ENCODE measurements at places on chromosomes 12 and 14.

DNA sequence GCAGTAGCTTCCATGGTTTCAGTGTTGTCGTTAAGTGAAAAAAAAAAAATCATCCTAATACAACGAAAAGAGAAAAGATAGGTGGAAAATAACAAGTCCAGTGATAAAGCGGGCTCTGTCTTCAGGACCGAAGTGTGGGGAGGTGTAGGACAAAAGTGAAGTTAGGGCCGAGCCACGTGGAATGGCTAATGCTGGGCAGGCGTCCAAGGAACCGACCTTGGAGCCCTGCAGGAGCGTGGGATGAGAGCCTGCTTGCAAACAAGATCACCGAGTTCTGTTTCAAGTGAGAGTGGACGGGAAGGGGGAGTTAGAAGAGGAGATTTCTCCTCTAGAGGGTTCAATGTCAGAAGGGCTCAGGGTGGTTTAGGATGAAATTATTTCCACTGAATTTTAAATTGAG, 22.2 kb downstream of the A2ML1 start:
- no peak for DNase-seq

- no peak for DNase-seq
Measured at GRCh38 chr14:104392396-104393198, 187.0 kb upstream of the C14orf180 start.

DNA sequence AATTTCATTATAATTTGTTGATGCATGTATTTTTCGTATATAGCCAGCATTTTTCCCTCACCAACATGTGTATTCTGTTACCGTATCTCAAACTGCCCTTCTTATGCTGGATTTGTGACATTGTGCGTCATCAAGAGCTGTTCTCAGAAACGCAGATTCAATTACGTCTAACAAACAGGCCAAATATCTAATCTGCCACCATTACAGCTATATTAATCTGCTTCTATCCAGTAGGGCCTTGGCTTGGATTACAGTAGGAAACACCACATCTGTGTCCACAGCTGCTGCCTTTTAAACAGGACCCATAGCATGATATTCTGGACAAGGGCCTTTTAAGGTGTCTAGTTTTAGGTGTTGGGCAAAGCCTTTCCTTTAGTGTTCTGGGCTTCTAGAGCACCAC, 140.6 kb downstream of the PDE3A start:
- no peak for DNase-seq

- no peak for DNase-seq
Measured at GRCh38 chr12:56333197-56333678, 562 bp downstream of the PAN2 start.

DNA sequence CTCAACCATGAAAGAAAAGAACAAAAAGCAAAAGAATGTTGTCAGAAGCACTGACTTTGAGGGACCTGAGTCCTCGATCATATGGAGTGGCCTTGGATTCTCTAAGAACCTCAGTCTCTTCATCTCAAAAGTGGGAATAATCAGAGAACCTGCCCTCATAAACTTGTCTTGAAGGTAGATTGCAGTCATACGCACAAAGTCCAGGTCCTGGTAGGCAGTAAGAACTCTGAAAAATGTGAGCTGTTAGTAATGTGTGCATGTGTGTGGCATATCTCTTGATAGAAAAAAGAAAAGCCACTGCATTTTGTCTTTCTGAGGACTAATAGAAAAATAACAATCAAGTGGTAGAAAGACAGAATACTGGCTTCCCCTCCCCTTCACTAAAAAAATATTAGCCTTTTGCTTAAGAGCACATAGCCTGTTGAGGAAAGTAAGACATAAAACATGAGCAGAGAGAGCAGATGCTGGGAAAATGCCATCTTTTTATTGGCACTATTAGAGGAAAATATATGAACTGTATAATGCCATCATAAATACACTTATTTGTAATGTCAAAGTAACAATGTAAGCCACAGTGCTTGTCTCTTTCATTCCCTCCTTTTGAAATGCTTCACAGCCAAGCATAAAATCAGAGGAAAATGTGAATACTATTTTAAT, 205.1 kb upstream of the TBX3 start:
- no peak for DNase-seq

DNA sequence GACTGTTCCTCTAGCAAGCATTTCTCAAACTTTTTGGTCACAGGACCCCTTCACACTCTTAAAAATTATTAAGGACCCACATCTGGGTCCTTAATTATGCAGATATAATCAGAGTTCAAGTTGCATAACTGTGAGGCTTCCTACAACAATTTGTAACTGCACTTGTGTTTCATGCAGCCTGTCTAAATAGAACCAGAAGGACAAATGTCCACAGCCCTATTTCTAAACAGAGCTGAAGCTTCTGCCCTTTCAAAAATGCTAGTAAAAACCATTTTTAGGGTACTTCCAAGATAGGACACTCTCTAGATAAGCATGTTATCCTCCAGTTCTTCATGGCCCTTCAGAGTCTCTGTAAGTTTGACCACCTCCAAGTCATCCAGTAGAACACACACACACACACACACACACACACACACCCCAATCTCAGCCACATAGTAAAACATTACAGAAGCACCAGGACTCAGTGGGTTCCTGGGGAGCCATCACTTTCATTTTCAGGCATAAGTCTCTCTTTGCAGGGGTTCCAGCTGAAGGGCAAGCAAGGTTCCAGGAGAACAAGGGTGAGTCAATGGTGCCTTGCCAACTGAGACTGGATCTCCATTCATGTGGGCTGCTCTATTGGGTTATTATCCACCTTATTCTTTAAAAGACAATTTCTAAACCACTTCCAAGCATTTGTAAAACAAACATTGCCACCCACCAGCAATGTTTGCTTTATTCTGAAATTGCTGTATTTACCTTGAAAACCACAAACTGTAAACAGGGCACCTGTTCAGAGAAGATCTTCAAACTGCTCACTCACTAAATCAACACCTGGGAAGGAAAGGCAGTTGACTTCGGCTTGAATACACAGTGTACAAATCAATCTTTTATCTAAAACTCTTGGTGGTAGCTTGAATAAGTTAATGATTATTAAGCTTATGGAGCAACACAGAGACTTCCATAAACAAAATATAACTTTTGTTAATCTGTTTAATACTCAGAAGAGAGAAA, 64.1 kb downstream of the ITPR2 start:
- no peak for DNase-seq

GRCh38 chr12:47026291-47026690, 53.1 kb upstream of the PCED1B start:
- no peak for DNase-seq

DNA sequence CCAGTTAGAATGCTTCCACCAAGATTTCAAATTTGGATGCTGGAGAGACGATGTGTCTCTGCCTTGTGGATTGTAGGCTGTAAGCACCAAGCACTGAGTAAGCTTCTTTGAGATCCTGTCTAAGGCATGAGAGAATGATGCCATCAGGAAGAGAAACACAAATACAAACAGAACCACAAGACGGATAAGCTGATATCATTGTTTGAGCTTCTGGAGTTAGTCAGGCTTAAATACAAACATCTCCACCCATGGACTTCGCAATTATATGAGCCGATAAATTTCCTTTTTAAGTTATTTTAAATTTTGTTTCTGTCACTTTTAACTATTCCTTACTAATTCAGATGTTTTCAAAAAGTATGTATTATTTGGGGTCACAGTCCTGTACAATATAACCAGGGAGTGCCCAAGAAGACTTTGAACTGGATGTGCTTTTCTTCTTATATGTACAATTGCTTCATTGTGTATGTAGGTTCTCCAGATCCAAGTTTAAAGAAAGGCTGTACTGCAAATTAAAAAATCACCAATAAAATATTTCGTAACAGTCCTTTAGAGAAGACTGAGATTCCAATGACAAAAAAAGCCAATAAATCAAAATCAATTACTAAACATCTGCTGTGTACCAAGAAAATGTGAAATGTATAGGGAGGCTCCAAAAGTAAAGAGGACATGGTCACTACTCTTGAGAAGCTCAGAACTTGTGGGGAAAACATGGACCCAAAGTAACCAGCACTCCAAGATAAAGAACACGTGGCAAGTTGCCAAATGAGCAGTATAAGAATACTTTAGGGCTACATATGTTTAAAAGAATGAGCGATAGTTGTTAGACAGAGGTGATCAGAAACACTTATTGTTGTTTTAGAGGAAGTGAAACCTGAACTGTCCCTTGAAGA, 274.1 kb downstream of the ADAMTS20 start:
- DNase-seq, result no peak

DNA sequence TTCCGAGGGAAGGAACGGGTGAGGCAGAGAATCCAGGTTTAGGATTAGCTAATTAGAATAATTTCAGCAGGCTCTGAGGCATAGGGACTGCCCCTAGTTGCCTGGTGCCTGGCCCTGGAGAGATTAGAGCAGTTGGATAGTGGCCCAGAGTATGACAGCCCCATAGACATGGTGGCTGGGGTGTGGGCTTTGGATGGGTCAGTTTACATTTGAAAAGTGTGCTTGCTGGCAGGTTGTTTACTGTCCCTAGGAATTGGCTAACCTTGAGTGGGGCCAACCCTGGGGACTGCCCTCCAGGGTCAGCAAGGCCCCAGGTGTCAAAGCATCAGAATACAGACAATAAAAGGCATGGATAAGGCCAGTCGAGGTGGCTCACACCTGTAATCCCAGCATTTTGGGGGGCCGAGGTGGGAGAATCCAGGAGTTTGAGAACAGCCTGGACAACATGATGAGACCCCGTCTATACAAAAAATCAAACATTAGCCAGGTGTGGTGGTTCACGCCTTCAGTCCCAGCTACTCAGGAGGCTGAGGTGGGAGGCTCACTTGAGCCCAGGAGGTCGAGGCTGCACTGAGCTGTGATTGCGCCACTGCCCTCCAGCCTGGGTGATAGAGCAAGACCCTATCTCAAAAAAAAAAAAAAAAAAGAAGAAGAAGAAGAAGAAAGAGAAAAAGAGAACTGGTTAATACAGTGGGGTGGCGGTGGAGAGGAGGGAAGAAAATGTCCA, 182.3 kb upstream of the PWP1 start:
- no peak for DNase-seq

DNA sequence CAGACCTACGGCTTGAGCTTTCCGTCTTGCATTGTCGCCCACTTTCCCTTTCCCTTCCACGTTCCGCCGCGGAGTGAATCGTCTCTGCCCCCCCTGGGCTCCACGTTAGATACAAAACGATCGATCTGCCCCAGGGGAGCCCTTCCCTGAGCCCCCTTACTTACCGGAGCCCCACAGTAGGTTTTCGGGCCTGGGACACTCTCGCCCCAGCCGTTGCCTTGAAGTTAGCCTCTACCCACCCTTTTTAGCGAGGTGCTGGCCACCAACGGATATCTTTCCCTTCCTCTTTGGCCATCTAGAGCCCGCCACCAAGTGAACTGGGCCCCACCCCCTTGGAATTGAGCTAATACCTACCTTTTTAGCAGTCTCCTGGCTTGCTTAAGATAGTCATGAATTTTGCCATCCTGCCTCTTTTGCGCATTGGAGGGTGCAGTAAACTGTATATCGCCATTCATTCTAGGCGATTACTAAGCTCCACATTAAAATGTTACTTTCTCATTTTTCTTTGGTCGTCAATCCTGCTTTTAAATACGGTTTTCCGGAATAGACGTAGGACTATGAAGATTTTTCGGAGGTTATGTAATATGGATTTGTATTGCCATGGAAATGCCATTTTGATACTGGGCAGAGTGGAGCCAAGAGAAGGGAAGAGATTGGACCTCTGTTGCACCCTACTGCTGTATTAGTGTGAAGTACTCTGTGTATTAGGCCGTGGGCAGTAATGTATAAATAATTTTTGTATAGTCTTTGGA, 764 bp downstream of the RBM25 start:
- no peak for DNase-seq

DNA sequence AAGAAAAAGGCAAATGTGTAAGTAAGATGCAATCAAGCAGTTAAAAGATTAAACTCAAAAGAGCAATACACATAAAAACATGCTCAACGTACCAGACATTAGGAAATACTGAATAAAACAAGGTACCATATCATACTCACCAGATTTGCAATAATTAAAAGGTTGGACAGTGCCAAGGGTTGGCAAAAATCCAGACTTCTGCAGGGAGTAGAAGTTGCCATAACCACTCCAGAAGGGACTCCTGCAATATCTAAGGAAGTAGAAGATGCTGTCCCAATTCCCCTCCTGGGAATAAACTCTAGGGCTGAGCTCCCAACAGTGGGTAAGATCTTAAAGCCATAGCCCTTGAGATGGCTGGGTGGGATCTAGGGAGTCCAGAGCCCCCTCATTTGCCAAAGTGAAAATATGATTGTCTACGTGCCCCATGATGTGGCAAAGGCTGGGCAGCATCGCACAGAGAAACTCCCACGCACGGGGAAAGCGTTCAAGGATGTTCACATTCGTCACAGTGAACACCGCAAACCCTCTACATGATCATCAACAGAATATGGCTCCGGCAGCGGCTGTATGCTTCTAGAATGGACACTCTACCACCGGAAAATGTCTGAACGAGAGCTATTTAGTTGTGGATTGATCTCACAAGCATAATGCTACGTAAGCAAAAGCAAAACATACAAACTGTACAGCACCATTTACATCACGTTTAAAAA, 12.3 kb downstream of the KCTD10 start:
- no peak for DNase-seq

GRCh38 chr14:44896275-44897040, 65.3 kb downstream of the KLHL28 start:
- DNase-seq, result no peak

DNA sequence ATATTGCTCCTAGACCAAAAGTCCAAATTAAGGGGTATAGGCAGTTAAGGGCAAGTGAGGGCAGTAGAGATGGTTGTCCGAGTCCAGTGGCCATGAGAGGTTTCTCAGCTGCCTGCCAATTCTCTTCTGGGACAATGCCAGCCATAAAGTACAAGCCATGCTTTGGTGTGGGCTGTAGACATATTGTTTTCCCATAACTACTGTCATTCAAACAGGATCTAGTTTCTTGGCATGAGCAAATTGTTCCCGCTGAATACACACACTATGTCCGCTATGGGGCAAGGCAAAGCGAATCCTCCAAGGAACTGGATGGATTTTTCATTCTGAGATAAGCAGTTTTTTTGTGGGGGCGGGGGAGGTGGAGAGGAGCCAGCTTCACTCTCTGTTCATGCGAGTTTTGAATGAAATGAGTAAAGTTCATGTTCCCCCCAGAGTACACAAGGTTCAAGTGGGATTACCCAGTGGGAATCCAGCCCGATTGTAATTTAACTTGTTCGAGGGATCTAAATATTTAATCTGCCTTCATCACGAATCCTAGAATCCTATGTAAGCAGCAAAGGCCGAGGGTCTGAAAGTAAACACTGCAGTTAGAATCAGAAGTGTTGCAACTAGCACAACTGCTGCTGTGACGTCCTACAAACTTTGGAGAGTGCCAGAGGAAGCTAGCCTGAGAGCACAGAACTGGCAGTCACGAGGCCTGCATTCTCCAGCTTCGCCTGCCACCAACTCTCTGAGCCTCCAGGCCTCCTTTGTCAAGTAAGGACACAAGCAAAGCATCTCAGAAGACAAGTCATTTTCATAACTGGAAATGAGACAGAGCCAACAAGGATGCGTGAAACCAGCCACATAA, 137.0 kb downstream of the CRADD start:
- DNase-seq, result no peak

- DNase-seq, result no peak
Measured at GRCh38 chr12:64983771-64984278, 137.3 kb downstream of the WIF1 start.

- no peak for DNase-seq
Measured at GRCh38 chr12:2168808-2169207, 116.0 kb downstream of the CACNA1C start.
